ENCODE measurements at places on chromosomes 16 and 17.

DNA sequence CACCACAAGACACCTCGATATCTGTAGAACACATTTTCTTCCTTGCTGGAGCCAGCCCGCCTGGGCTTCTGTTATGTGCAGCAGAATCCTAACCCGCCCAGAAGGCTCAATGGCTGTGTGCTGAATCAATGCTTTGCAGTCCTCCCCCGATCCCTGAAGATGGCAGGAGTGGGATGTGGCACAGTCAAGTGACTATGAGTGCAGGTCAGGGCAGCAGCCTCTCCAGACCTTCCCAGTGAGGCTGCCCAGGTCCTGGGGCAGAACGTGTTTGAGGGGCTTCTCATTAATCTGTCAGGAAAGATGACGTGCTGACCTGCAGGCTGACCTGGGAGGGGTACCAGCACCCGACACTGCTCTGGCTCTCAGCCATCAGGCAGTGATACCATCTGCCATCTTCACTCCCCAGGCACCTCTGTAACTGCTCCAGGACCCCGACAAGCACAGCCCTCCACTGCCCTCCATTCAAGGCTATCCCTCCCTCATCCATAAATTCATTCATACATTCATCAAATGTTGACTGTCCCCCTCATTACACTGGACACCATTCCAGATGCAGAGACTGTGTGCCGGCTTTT is 35.2 kb downstream of the LRRC75A start:
- no peak for DNase-seq

DNA sequence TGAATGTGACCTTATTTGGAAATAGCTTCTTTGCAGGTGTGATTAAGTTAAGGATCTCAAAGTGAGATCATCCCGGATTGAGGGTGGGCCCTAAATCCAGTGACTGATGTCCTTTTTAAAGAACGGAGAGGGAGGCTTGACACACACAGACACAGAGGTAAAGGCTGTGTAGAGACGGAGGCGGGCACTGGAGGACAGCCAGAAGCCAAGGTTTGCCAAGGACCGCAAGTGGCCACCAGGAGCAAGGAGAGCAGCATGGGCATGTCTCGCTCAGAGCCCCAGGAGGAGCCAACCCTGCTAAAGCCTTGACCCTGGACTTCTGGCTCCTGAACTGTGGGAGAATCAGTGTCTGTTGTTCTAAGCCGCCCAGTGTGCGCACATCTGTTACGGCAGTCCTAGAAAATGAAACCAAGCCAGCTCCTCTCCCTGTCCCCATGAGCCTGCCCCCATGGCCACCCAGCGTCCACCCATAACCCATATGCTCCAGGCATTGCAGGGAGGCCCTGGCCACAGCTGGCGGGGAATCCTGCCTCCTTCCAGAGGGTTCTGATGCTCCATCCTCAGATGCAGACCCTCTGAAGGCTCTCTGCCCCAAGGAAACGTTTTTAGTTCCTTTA is 15.2 kb downstream of the CNGB1 start:
- no peak for DNase-seq

GRCh38 chr16:77775911-77776909 is 12.2 kb upstream of the VAT1L start:
- DNase-seq = no peak

GRCh38 chr16:20380782-20381181 is 23.8 kb downstream of the PDILT start:
- DNase-seq = no peak

DNA sequence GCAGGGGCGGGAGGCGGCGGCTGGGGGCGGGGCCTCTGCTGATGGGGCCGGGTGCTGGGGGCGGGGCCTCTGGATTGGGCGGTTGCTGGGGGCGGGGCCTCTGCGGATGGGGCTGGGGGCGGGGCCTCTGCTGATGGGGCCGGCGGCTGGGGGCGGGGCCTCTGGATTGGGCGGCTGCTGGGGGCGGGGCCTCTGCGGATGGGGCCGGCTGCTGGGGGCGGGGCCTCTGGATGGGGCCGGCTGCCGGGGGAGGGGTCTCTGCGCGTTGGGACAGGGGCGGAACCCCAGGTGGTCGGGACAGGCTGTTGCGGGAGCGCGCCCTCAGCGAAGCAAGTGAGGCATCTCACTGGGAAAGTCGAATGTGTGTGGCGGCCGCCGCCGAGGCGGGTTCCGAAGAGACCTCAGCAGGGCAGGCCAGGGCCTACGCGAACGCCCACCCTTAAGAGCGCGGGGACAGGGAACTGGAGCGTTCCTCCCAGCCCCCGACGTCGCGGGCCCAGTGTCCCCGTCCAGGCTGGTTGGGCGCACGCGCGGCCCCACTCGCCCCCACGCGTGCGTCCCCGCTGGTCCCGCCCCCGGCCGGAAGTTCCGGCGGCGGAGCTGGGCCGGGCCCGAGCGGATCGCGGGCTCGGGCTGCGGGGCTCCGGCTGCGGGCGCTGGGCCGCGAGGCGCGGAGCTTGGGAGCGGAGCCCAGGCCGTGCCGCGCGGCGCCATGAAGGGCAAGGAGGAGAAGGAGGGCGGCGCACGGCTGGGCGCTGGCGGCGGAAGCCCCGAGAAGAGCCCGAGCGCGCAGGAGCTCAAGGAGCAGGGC is at the start of gene STUB1:
Gene STUB1 (plus strand): TSS at position 597 of the 811 bp plus-strand sequence. CDS start 116 bp downstream, at position 713.
- peak; percentile 89 for DNase-seq

GRCh38 chr16:56874800-56875199 is 9.8 kb downstream of the SLC12A3 start:
- DNase-seq = no peak

DNA sequence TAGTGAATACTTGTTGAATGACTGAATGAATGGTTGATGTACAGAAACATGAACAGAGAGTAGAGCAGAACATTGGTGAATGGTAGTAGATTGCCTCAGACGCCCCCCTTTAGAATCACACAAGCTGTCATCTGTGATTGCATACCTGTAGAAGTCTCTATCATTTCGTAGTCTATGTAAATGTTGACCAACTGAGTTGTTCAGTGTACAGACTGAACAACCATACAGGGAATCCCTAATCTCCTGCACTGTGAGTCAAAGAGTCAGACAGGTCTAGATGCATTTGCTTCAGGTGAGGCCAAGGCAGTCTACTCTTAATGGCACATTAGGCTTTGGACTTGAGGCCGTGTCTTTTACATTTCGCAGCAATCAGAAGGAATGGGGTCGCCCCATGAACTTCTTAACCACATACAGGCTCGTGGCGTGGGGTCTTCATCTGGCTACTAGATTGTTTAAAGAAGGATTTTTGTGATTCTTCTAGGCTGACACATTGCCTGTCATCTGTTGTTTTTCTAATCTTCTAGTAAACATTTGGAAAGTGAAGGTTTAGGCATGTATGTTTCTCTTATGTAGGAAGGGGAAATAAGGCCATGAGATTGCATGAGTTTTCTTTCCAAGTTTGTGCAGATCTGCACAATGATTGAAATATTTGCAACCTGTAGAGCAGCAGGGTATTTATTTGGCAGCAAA is 157.4 kb downstream of the WWOX start:
- no peak for DNase-seq

- DNase-seq = no peak
Measured at GRCh38 chr16:71359431-71359830, 908 bp downstream of the CALB2 start.

DNA sequence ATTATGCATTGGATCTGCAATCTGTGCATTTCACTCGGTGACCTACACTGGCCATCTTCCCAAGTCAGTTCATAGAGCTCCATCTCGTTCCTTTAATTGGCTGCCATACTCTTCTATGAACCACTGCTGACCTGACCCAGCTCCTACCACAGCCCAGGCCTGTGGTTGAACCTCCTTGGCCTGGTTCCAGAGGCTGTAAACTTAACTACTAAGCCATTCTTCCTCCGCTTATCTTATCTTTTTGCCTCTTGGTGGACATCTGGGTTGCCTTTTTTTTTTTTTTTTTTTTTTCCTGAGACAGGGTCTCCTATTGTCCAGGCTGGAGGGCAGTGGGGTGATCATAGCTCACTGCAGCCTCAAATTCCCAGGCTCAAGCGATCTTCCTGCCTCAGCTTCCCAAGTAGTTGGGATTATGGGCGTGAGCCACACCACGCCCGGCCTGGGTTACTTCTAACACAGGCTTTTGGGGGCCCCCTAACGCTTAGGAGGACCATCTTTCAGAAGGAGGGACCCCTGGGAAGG is 18.3 kb downstream of the COQ7 start:
- DNase-seq = no peak

- DNase-seq = no peak
Measured at GRCh38 chr17:9271989-9272388, 250.7 kb downstream of the NTN1 start.

- no peak for DNase-seq
Measured at GRCh38 chr17:5830921-5831320, 239.3 kb upstream of the WSCD1 start.

DNA sequence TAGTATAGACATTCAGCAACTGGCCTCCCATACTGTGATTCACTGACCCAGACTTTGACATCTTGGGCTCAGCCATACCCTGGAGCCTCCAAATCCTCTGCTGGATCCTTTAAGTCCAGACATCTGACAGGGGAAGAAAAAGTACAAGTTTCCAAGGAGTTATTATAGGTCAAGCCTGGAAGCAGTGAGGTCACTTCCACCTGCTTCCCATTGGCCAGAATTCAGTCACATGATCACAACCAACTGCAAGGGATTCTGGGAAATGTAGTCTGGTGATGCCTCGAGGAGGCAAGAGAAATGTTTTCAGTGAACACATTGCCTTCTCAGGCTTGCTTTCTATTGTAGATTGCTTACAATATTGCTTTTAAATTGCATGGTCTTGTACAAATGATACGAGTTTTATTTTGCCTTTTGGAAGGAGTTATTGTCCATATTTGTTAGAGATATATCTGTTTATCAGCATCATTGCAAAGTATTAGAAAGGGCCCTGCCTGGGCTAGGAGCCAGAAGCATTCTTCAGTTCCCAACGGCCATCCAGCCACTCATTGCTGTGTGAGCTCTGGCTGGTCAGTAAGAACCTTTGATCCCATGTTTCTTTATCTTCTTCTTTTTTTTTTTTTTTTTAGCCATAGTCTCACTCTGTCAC is 696.9 kb downstream of the WWOX start:
- DNase-seq = peak; percentile 25

GRCh38 chr16:4661661-4662060 is 31.7 kb upstream of the NUDT16L1 start:
- DNase-seq = no peak

DNA sequence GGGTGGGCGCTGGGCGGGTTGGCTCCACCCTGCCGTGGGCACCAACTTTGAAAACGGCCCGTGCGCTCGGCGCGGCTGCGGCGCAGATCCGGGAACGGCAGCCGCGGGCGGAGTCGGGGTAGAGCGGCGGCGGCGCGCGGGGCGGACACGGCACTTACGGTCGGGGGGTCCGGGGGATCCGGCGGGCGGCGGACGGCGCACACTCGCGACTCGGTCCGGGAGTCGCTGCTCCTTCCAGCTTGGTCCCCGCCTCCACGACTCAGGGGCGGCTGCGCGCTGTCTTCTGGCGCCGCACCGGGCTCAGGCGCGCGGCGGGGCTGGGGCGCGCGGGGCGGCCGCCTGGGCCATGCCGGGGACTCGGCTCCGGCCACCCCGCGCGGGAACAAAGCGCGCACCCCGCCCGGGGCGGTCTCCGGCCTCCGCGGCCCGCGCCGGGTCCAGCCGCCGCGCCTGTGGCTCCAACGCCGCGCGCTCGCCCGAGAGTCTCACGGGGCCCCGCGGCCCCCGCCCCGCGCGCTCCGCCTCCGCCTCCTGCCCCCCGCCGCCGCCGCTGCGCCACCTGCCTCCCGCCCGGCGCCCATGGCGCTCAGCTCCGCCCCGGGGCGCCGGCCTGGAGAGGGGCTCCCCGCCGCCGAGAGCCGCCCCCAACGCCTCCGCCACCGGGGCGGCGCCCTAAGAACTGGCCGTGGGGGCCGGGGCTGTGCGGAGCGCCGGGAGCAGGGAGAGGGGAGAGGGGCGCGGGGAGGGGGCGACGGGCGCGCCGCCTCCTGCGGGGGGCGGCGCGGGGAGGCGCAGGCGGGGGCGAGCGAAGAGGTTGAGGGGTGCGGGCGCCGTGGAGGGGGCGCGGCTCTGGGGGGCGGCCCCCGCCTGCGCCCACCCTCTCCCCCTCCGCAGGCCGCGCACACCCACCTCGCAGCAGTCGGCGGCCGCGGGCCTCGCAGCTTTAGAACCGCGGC is 35.9 kb downstream of the CBFA2T3 start:
- DNase-seq = no peak

DNA sequence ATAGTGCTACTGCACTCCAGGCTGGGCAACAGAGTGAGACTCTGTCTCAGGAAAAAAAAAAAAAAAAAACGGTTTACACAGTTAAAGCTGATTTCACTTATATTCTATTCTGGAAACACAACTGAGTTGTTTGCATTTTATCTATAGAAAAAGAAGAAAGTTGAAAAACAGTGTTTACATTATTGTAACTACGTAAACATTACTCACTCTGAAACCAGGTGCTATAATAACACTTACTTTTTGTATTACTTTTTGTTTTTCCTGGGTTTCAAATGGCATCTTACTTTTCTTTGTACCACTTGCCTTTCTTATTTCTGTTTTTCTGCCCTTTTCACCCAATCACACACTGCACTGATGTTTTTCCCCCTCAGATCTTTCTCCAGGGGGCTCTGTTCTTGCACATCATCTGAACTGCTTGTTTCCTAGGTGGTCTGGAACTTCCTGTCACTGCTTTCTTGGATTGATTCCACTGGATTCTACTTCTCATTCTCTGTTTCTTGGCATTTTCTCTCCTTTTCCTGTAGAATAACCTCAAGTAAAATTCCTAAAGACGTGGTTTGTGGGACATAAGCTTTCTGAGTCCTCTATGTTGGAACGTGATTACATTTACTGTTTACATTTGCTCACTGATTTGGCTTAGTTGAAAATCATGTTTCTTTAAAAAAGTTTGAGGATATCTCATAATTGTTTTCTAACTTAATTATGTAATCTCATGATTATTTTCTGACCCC is 142.1 kb downstream of the HS3ST3B1 start:
- DNase-seq = no peak

- DNase-seq = no peak
Measured at GRCh38 chr17:46853896-46854444, 2.6 kb downstream of the WNT9B start.

GRCh38 chr17:74437702-74438101 is 5.8 kb downstream of the GPRC5C start:
- no peak for DNase-seq

GRCh38 chr17:21756856-21757619 is 64.7 kb downstream of the KCNJ18 start:
- DNase-seq = no peak

GRCh38 chr16:68282064-68282452 is 17.7 kb downstream of the SLC7A6 start:
- DNase-seq = no peak

GRCh38 chr17:63740464-63741142 is 996 bp downstream of the STRADA start:
- no peak for DNase-seq

DNA sequence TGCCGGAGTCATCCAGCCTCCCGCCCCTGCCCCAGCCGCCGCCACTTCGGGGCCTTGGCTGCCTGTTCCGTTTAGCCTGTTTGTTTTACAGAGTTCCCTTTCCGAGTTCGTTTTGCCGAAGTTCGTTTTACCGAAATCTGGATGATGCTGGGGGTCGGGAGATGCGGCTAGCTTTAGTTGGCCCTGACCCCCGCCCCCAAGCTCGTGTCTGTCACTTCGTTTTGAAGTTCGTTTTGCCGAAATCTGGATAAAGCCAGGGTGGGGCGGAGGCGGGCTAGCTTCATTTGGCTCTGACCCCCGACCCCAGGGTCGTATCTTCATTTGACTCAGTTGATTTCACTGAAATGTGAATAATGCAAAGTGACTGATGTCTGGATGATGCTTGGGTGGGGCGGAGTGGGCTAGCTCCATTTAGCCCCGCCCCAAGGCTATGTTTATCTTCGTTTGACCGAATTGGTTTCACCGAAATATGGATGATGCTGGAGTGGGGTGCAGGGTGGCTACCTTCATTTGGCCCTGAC is 591 bp downstream of the PSMD7 start:
- DNase-seq = peak; percentile 55
